NCI-H1694 treated with DMSO at 0.1 percent for 48 hours (cell line): ENCODE measurements at places on chromosomes 1 and 21.
A peak's percentile ranks its signal among the peaks of the same experiment; 100 is the strongest.

GRCh38 chr1:154223621-154224020, 2.9 kb downstream of the UBAP2L start:
- no peak for DNase-seq

- no peak for DNase-seq
These were observed 22.5 kb upstream of the SRP9 start for GRCh38 chr1:225754940-225755641.

DNA sequence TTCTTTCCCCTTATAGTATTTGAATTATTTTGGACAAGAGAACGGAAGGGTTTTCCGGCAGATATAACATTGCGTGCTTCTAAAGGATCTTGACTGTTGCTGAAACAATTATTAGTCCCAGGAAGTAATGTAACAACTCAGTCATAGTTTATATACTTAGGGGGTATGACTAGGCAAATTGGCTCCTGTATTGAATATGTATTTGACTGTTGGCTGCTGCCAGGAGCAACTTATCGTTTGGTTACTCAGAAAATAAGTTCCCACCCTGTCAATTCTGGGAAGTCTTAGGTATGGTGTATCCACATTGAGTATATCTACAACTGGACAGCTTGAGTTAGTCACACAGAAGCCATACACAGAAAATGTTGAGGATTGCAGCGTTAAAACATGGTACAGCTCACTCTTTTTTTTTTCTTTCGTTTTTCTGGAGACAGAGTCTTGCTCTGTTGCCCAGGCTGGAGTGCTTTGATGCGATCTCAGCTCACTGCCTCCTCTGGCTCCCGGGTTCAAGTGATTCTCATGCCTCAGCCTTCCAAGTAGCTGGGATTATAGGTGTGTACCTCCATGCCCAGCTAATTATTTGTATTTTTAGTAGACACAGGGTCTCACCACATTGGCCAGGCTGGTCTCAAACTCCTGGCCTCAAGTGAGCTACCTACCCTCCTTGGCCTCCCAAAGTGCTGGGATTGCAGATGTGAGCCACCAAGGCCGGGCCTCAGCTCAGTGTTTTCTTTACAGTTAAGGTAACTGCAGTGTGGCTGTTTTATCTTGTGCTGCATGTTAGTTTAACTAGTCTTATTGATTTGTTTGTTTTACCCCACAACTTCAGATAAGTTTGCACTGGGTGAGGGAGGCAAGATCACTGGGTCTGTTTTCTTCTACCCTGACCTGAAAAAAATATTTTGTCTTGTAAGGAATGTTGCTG, 10.2 kb downstream of the SMAP2 start:
- DNase-seq, result no peak

DNA sequence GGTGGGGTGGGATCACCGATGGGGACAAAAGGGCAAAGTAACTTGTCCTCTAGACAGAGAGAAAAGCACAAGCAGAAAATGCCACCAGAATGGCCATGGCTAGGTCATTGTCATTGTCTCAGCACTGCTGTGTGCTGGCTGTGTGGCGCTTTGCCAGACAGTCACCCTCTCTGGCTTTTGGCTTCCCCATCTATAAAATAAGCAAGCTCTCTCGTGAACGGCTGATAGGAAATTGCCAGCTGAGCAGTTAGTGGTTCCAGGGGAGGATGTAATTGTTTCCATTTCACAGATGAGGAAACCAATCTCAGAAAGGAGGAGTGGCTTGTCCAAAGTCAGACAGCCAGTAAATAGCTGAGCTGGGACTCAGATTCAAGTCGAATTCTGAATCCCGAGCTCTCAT, 32.5 kb downstream of the PADI2 start:
- no peak for DNase-seq

DNA sequence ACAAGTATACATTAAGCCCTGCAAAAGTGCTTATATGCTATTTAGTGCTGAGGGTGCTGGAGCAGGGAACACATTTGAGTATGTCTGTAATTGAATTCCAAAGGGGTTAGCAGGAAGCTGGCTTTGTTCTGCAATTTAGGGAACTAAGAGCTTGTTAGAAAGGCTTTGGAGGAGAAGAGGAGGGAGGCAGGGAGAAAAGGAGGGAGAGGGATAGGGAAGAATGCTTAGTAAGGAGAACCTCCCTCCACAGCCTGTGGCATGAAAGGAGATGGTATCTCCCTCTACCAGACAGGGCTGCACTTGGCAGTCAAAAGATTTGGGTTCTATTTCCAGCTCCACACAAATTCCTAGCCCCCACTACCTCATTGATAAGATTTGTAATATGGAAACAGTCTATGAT, 217.8 kb downstream of the DAB1 start:
- no peak for DNase-seq

GRCh38 chr1:21861602-21862429, 49.8 kb downstream of the LDLRAD2 start:
- no peak for DNase-seq

GRCh38 chr1:198408716-198409115, 131.8 kb downstream of the ATP6V1G3 start:
- DNase-seq, result no peak

DNA sequence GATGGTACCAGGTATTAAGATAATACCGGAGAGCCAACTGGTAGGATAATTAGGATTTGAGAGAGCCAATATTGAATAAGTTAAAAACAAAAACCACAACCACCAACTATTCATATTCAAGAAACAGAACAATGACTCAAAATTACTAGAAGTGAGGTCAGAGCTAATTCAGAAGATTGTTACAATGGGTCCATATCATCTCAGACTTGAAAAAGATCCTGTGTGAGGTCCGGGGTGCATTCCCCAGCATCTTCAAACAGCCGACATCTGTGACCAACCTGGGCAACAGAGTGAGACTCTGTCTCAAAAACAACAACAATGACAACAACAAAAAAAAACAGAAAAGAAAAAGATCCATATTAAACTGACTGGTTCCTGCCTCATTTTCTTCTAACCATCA, 18.6 kb downstream of the AK2 start:
- DNase-seq, result no peak

- DNase-seq, result no peak
These were observed 220.2 kb downstream of the TGFB2 start for GRCh38 chr1:218565377-218565776.

- no peak for DNase-seq
These were observed 195.2 kb downstream of the RHOU start for GRCh38 chr1:228930479-228930957.

GRCh38 chr1:3126756-3127678, 58.0 kb downstream of the PRDM16 start:
- DNase-seq, result no peak

- no peak for DNase-seq
These were observed 7.7 kb downstream of the POMGNT1 start for GRCh38 chr1:46190539-46190938.

DNA sequence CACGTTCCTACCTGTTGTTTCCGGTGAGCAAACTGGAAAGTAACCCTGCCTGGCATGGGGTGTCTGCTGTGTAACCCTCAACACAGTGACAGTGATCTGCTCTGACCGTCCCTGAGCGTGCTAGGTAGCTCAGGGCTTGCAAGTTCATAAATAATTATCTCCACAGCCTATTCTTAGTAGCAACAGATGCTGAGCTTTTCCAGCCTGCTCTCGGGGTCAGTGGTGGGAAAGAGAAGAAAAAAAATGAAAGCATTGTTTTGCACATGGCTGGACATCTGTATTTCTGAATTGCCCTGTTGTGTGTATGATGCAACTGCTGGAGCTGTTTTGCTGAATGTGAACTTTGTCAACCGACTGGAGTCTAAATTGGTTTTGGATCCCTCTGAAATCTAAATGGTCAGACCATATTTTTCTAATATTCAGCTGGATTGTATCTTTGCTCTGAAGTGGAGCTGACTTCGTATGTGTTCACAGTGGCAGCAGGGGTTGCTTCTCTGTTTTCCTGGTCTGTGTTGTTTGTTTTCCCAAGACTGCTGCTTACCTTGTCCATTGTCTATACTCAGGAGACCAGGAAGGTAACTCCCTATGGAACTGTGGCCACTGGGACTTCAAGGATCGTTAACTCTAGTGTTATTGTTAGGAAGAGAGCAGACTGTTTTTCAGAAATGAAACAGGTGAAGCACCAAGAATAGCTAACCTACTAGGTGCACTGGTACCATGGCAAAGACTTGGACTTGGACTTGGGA, 27.0 kb downstream of the TGFB2 start:
- DNase-seq, result no peak

- DNase-seq, result no peak
These were observed 91.0 kb upstream of the PPM1J start for GRCh38 chr1:112806090-112806642.

DNA sequence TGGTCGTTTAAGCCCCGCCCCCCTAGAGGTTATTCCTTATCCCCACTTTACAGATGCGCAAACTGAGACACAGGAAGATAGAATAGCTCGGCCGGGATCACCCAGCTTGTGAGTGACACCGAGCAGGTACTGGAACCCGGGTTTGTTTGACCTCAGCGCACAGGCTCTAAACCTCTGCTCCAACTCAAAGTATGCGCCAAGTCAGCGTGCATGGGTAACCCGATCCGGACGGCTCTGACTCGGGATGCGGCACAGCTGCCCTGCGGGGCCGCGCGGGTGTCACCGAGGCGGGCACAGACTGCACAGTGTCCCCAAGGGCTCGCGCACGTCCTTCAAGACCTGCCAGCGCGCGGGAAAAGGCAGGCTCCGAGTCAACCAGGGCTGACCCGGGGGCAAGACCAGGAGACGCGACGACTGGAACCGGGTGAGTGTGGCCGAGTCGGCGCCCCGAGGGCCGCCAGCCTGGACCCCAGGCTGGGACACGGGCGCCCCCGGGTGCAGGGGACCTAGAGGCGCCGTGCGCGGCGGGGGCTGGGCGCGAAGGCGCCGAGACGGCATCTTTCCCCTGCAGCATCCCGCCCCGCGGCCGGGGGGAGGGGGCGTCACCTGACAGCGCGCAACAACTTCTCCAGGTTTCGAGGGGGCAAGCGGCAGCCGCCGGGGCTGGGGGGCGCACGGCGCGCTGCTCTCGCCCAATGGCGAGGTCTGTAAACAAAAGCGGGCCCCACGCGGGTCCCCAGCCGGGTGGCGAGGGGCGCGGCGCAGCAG, 101.9 kb upstream of the SOD1 start:
- peak; percentile 39 for DNase-seq

- DNase-seq, result no peak
These were observed 75.7 kb upstream of the KCNJ15 start for GRCh38 chr21:38181096-38181495.

DNA sequence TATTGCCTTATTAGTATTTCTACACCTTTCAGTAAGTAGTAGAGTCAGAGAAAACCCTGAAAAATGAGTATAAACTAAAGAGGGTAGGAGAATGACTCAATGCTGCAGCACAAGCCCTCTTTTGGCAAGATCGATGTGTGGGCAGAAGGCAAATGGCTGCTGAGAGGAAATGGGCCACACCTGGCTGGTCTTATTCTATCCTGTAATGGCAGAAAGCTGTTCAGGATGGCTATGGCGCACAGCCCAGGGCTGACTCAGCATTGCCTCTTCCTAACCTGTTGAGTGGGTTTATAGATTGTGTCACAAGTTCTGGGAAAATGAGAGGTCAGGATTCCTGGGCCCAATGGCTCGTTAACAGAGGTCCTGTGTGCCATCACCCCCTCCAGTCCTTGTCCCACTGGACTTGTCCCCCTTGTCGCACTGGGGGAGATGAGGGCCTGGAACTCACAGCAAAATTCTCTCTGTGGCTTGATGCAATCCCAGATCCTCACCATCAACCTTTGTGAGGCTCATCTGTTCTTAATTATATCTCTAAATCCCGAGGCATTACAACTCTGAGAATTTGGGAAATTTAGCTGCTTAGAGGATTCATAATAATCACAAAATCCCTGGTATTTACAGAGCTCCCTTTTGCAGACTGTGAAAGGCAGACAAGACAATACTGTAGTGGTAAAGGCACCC, 13.2 kb downstream of the HMGB4 start:
- no peak for DNase-seq

- no peak for DNase-seq
These were observed 497 bp downstream of the FCRLB start for GRCh38 chr1:161721738-161722343.

- DNase-seq, result no peak
These were observed 22.0 kb downstream of the MRPL37 start for GRCh38 chr1:54221867-54222484.

DNA sequence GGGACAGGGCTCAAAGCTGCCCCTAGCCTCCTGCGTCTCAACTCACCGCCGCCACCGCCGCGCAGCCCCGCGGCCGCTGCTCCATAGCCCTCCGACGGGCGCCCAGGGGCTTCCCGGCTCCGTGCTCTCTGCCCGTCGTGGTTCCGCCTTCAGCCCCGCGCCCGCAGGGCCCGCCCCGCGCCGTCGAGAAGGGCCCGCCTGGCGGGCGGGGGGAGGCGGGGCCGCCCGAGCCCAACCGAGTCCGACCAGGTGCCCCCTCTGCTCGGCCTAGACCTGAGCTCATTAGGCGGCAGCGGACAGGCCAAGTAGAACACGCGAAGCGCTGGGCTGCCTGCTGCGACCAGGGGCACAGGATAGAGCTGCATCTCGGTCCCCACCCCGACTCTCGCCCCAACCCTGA, at the start of gene TNFRSF25:
TNFRSF25 (minus strand) TSS at position 151 of the 400 bp plus-strand sequence; CDS start at position 85, 66 bp downstream.
- no peak for DNase-seq

DNA sequence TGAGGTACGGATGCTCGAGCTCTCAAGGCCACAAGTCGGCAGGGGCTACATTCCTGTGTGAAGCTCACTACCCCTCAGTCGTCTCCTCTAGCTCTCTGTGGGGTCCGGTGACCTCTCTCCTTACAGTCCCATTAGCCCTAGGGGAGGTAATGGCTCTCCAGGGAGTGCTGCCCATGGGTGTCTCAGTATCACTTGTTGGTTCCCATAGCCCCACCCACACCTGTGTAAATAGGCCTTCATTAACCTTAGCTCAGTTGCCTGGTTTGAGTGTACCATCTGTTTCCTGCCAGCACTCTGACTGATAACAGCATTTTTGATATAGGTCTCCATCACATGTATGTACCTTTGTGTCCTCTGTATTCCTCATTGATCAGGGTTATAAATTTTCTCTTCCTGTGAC, 133.2 kb upstream of the KCNJ15 start:
- no peak for DNase-seq

DNA sequence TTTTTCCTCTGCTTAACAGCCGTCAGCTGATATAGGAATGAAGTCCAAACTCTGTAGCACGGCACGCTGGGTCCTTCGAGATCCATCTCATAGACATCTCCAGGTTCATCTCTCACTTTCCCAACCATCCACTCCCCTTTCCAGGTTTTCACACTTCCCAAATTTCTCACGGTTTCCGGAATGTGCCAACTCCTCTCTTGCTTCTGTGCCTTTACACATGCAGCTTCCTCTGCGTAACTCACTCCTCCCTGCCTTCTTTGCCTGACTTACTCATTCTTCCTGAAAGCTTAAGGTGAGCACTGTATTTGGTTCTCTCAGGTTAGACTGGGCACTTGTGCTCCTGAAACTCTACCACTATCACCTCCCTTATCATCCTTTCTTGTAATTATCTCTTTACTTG, 168.4 kb downstream of the PCNX2 start:
- no peak for DNase-seq

DNA sequence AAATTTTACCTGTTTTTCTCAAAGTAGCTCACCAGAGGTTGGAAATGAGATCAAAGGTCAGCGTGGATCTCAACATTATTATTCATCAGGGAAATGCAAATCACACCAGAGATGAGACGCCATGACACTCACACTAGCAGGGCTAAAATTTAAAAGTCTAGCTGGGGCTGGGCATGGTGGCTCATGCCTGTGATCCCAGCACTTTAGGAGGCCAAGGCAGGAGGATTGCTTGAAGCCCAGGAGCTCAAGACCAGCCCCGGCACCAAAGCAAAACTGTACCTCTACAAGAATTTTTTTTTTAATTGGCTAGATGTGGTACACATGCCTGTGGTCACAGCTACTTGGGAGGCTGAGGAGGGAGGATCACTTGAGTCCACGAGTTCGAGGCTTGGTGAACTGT, 41.4 kb upstream of the PCBP3 start:
- DNase-seq, result no peak
